ENCODE measurements at places on chromosomes 13 and 19. TPM values are rescaled to one million over a fixed set of nuclear protein-coding genes. Genes with fewer than 3 reads are reported as not detected.

The KLK12 gene
- total RNA-seq, result not detected

The KLK2 gene
- not detected for total RNA-seq

The HIPK4 gene
- under 0.01 TPM for total RNA-seq

The ZNF444 gene
- total RNA-seq, result 14.0 TPM

The CYP4F22 gene
- total RNA-seq, result not detected

The MEX3D gene
- 50.9 TPM for total RNA-seq

The GTF2F2 gene
- 24.9 TPM for total RNA-seq

The PCDH8 gene
- total RNA-seq, result not detected

The ZNF611 gene
- total RNA-seq, result 2.8 TPM

The CEACAM3 gene
- total RNA-seq, result not detected

The MYO1F gene
- 0.15 TPM for total RNA-seq

The CEACAM7 gene
- total RNA-seq, result not detected

The PNMA8A gene
- total RNA-seq, result 3.7 TPM

The MBD3L3 gene
- total RNA-seq, result not detected

The GRK1 gene
- total RNA-seq, result not detected

The SYDE1 gene
- total RNA-seq, result 60.7 TPM

The SULT2B1 gene
- 0.15 TPM for total RNA-seq

The KCNC3 gene
- total RNA-seq, result not detected

The S1PR5 gene
- total RNA-seq, result not detected

The ZNF442 gene
- 1.0 TPM for total RNA-seq

The CKM gene
- 0.17 TPM for total RNA-seq

The ZNF829 gene
- total RNA-seq, result 1.7 TPM

The ZNF527 gene
- 2.5 TPM for total RNA-seq

The LACC1 gene
- total RNA-seq, result 4.2 TPM

The WDR62 gene
- 12.2 TPM for total RNA-seq

The MUC16 gene
- total RNA-seq, result not detected

The ZNF235 gene
- total RNA-seq, result 0.45 TPM

The POU4F1 gene
- total RNA-seq, result not detected

The POGLUT2 gene
- total RNA-seq, result 24.0 TPM

The SELENOV gene
- total RNA-seq, result not detected

The NECTIN2 gene
- 117 TPM for total RNA-seq

The NALCN gene
- 1.2 TPM for total RNA-seq

The KCNJ14 gene
- 0.15 TPM for total RNA-seq

The CBARP gene
- total RNA-seq, result 2.9 TPM

The KLK4 gene
- not detected for total RNA-seq

The PDX1 gene
- not detected for total RNA-seq

The TMEM145 gene
- total RNA-seq, result not detected

The CGB1 gene
- total RNA-seq, result 2.9 TPM

The GJA3 gene
- 0.30 TPM for total RNA-seq

The B3GNT8 gene
- 3.5 TPM for total RNA-seq

The GADD45GIP1 gene
- total RNA-seq, result 81.9 TPM

The FAM216B gene
- total RNA-seq, result not detected

Data from bronchus fibroblast of lung (primary cell).